ENCODE measurements at places on chromosomes 3 and 15. TPM values are rescaled to one million over a fixed set of nuclear protein-coding genes. Genes with fewer than 3 reads are reported as not detected.
A peak's percentile ranks its signal among the peaks of the same experiment; 100 is the strongest.

FBXO40 gene
- polyA plus RNA-seq: 0.11 TPM

GUCA1C gene
- 1.8 TPM for polyA plus RNA-seq

DNA sequence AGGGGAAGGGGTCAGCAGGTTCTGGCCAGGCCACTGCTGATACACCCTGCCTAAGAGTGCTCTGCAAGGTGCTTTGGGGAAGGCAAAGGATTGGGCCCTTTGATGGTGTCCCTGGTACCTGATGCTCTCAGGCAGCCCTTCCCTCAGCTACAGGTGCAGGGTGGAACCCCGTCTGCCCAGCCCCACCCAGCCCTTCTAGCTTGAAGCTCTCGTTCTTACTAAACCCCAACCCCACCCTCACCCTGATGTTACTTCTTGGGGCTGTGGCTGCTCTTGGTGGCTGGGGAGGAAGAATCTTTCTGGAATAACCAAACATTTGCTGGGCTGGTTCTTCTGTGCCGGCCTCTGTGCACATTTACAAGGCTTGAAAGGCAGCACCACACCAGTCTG lies 6.4 kb downstream of the GNAI2 start:
- DNase-seq: no peak

- DNase-seq: peak; percentile 78
These were observed 27.2 kb upstream of the ZNF502 start for GRCh38 chr3:44685128-44685800.

GRCh38 chr3:35635926-35636683 lies 3.2 kb upstream of the ARPP21 start:
- DNase-seq: no peak

DNA sequence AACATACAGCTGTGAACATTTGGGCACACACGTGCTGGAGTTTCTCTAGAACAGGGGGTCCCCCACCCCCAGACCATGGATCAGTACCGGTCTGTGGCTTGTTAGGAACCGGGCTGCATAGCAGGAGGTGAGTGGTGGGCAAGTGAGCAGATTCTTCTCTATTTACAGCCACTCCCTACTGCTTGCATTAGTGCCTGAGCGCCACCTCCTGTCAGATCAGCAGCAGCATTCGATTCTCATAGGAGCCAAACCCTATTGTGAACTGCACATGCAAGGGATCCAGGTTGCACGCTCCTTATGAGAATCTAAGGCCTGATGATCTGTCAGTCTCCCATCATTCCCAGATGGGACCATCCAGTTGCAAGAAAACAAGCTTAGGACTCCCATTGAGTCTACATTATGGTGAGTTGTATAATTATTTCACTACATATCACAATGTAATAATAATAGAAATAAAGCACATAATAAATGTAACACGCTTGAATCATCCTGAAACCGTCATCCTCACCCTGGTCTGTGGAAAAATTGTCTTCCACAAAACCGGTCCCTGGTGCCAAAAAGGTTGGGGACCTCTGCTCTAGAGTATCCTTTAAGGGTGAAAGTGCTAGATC lies 25.8 kb downstream of the CHRM5 start:
- DNase-seq: no peak

Measured in ovary (tissue), 10 donors.